Astrocyte (in vitro differentiated cells and primary cell): ENCODE measurements at places on chromosomes 5 and 9. TPM values are rescaled to one million over a fixed set of nuclear protein-coding genes. Genes with fewer than 3 reads are reported as not detected.

Gene NIPAL4
- total RNA-seq: 7.1 and 10.8 TPM in 2 replicates

Gene OMD
- not detected in 2 replicates for total RNA-seq

Gene MCC
- total RNA-seq: 26.9 and 27.2 TPM in 2 replicates

Gene GFPT2
- total RNA-seq: 14.6 and 19.0 TPM in 2 replicates

Gene GLDC
- total RNA-seq: 2.4 and 8.9 TPM in 2 replicates

Gene EPB41L4A
- total RNA-seq: 8.2 and 11.1 TPM in 2 replicates

Gene LECT2
- not detected in 2 replicates for total RNA-seq

Gene ADAMTS13
- 5.6 and 7.3 TPM in 2 replicates for total RNA-seq

Gene DND1
- total RNA-seq: 1.4 and 1.7 TPM in 2 replicates

Gene CKMT2
- 0.18 TPM in 1 of 2 replicates, not detected in the other for total RNA-seq

Gene SOHLH1
- not detected in 2 replicates for total RNA-seq

Gene GRIA1
- 4.2 and 5.4 TPM in 2 replicates for total RNA-seq

Gene YTHDC2
- 21.2 and 23.5 TPM in 2 replicates for total RNA-seq

Gene ZDHHC11B
- 0.23 and 0.29 TPM in 2 replicates for total RNA-seq

Gene PCDHB14
- total RNA-seq: 5.6 and 6.4 TPM in 2 replicates

Gene BNC2
- 38.0 and 47.4 TPM in 2 replicates for total RNA-seq
